ENCODE measurements at places on chromosomes 5 and 9.

DNA sequence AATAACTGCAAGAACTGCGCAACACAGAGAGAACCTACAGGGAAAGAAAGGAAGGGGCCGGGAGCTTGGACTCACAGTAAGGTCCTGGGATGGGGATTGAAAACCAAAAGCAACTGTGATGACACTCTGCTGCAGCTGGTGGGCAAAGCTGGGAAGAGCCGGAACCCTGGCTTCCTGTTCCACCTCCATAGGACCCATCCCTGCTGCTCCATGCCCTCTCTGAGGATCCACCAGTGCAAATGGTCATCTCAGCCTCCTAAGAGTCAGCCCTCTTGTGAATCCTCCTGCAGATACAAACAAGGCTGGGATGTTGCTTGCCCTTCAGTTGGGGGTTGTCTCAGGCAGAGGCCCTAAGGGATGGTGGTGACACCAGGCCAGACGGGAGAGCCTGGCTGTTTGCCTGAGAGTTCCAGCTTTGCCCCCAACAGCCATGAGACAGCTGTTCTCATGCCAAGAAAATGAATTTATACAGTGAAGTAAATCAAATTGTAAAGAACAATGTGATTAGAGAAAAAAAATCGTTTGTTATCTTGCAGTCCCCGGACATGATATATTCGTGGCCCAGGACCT is 90.8 kb downstream of the TENT4A start:
- no peak for DNase-seq

DNA sequence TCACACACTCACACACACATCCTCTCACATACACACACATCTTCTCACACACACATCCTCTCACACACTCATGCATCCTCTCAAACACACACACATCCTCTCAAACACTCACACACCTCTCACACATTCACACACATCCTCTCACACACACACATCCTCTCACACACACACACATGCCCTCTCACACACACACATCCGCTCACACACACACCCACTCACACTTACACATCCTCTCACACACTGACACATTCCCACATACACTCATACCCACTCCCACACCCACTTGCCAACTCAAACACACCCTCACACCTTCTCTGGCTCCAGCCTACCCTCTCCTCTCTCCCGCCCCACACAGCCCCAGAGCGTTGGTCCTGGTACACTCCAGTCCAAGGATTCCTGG is 127.9 kb upstream of the SLC30A5 start:
- no peak for DNase-seq

DNA sequence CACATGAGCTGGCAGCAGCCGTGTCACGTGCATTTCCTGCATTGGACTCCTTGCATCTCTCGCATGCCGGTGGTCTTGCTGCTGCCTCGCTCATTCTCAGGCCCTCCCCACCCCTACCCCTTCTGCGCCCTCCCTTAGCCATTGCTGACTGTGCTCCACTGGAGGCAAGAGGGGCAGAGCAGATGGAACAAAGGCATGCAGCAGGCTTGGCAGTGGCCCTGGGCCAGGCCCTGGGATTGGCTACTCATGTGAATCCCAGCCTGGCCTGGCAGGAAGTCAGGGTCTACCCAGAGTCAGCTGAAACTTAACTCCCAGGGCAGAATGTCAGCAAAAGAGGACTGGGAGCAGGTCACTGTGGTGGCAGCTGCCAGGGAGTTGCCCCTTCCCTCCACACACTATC is 62.3 kb downstream of the TSTD2 start:
- no peak for DNase-seq

DNA sequence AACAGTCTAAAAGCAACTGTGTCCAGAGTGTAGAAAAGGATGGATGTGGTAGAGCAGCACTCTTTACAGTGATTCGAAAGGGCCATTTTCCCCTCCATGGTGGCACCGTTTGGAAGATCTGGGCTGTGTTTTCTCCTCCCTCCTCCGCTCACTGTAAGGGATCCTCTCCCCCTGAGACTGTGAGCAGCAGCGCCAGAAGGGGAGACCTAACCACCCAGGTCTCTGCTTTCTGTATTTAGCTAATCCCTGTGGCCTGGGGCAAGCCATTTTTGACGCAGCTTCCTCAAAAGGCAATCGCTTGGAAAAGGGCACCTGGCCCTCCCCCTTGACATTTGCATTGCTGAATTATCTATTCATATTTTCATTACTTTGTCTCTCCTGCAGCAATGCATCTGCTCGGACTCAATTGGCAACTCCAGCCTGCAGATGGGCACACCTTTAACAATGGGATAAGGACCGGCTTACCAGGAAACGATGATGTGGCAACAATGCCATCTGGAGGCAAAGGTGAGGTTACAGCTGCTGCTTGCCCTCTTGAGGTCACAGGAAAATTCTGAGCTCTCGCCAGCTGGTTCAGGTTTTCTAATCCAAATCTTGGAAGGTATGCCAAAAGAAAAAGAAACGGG is 244.3 kb upstream of the WWC1 start:
- DNase-seq = peak; percentile 61

DNA sequence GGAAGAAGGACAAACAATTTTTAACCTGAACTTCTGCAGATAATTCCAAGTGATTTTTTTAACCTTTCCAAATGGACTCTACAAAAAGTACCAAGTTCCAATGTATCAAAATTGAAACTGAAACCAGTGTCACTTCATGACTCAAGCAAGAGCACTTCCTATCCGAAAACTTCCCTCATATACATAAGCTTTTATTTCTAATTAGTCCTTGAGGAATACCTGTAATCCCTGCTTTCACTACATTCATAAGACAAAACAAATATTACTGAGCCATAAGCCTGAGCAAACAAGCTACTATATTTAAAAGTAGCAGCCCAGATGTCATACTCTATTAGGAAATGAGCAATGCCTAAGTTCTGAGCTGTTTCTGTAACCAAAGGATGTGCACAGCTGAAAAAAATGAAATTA is 224.4 kb downstream of the EBF1 start:
- DNase-seq = no peak

DNA sequence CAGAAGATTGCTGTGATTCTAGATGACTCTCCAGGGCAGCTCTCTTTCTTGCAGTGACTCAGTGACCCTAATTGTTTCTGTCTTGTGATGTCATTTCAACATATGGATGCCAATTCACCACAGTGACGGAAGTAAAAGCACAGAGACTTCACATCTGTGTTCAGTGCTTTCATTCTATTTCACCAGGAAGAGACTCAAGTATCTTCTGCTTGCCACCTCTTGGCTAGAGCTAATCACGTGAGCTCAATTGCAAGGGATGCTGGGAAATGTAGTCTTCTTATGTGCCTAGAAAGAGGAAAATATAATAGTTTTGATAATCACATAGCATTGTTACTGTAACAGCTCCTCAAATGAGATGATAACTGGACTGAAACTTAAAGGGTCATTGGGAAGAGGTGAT is 453.3 kb upstream of the KLF4 start:
- DNase-seq = no peak

GRCh38 chr9:19512103-19512832 is 103.5 kb downstream of the ACER2 start:
- no peak for DNase-seq

- no peak for DNase-seq
These were observed 1247.4 kb downstream of the EFNA5 start for GRCh38 chr5:106423109-106423897.

- no peak for DNase-seq
These were observed 276.2 kb downstream of the PDE4D start for GRCh38 chr5:59617186-59617771.

GRCh38 chr5:67215519-67216471 is 19.2 kb upstream of the CD180 start:
- DNase-seq = no peak

DNA sequence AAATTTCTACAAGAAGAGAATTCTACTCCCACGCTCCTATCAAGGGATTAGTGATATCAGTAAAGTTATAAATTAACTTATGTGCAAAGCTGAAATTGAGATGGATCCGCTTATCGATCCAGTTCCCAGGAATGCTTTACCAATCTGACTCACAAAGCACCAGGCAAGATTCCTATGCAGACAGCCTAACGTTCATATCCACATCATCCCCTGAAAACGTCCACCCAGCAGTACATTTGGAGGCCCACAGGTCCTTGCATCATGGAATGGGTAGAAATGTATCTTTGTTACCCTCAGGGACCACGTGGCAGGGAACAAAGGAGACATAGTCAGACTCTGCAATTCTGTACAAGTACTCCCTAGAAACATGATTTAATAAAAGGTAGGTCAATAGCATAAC is 147.4 kb downstream of the ESM1 start:
- DNase-seq = no peak

- DNase-seq = no peak
These were observed 100.4 kb upstream of the SEMA6A start for GRCh38 chr5:116674881-116675625.

GRCh38 chr9:81335879-81336421 is 353.4 kb downstream of the TLE1 start:
- no peak for DNase-seq

GRCh38 chr9:18106006-18106560 is 367.9 kb upstream of the ADAMTSL1 start:
- no peak for DNase-seq

- DNase-seq = no peak
These were observed 270.2 kb downstream of the FSTL4 start for GRCh38 chr5:133341915-133342710.

DNA sequence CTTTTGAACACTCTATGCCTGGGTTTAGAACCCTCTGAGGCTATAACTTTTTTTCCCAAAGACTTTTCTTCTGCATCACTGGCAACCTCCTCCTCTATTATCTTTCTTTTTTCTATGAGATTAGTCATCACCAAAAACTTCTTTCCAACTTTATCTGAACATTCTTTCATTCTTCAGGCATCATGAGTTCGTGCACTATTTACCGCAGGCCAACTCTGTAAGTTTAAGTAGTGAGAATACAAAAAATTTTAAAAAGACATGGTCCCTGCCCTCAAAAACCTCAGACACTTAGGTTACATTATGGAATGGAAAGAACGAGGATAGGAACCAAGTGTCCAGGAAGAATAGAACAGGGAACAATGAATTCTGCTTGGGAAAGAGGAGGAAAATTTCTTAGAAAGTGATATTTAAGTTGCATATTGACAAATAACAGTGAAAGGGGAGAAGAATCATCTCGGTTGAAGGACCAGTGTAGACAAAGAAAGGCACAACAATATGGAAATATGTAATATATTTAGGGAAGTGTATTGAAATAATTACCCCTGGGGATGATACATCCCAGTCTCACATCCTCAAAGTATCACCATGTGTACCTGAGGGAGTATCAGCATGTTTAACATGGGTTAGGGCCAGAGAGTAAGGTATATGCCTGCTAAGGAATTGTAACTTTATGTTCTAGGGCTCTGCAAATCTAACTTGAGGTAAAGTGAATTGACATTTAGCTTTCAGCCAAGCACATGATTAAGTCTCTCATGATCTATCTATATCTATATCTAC is 196.5 kb upstream of the NREP start:
- DNase-seq = peak; percentile 67

GRCh38 chr9:109816490-109816889 is 36.5 kb downstream of the PALM2AKAP2 start:
- DNase-seq = peak; percentile 99

Measured in RCC 7860 (cell line).